CD4-positive, alpha-beta T cell treated with Interferon gamma for 1 hour (primary cell): ENCODE measurements at places on chromosomes 13 and 19.

GRCh38 chr19:35756377-35757230 lies at the start of gene HSPB6:
Gene HSPB6, minus strand, starts transcription at chr19:35757029. Its CDS starts 21 bp downstream, at chr19:35757008.
- no peak for DNase-seq

DNA sequence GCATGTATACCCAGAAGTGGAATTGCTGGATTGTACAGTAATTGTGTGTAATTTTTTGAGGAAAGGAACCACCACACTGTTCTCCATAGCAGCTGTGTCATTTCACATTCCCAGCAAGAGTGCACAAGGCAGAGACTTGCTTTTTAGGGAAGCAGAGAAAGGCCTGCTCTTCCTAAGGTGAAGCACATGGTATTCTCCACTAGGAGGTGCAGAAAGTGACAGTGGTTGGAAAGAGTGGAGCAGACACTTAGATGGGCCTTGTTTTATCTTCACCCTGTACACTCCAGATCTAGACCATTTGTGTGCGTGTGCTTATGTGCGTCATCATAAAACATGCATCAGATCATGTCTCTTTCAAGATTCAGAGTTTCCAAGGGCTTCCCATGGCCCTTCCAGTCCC lies 35.0 kb downstream of the FAM124A start:
- DNase-seq: no peak

DNA sequence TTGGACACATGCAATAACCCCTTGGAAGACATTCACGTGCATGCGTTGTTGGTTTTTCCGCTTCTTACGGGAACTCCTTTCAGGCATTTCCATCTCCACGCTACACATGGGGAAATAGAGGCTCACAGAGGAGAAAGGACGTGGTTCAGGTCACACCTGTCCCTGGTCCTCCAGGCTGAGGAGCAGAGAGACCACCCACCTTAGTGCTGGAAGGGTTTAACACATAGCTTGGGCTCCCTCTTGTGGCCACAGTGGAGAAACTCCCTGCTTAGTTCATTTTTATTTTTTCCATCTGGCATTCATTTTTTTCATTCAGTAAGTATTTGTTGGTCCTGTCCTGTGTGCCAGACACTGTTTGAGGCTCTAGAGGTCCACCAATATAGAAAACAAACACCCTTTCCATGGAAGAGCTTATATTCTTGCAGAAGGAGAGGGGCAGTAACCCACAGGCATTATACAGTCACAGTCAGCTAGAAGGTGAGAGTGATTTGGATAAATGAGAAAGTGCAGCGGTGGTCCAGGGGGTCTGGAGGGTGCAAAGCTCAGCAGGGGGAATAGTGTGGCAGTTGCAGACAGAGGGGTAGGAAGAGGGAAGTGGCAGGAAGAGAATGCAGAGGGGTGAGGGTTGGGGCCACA lies 24.2 kb upstream of the TTYH1 start:
- DNase-seq: peak; percentile 69

- no peak for DNase-seq
Measured at GRCh38 chr13:107251341-107251740, 683.4 kb upstream of the ARGLU1 start.

DNA sequence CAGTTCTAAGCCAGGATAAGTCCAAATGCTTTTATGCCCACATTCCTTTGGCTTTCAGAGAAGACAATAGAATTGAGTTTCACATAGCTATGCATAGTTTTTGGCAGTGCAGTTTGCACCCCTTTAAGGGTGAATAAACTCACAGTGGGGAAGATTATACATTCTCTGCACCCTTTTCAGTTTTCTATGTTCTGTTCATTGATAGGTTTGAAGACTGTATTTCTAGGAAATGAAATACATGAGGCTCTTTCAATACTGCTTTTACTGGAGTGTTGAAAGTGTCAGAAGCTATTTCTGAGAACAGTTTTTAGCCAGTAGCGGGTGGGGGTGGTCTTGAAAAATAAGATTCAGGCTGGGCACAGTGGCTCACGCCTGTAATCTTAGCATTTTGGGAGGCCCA lies 46.2 kb downstream of the IPO5 start:
- DNase-seq: no peak

GRCh38 chr13:99425485-99426341 lies 75.6 kb upstream of the TM9SF2 start:
- DNase-seq: peak; percentile 62

- no peak for DNase-seq
Measured at GRCh38 chr13:71488201-71488600, 378.8 kb downstream of the DACH1 start.

- no peak for DNase-seq
Measured at GRCh38 chr13:28425793-28426192, 69.1 kb downstream of the FLT1 start.

- DNase-seq: no peak
Measured at GRCh38 chr19:48873476-48874302, 1.5 kb downstream of the PPP1R15A start.

- no peak for DNase-seq
Measured at GRCh38 chr13:45838171-45838745, 13.3 kb downstream of the SIAH3 start.

DNA sequence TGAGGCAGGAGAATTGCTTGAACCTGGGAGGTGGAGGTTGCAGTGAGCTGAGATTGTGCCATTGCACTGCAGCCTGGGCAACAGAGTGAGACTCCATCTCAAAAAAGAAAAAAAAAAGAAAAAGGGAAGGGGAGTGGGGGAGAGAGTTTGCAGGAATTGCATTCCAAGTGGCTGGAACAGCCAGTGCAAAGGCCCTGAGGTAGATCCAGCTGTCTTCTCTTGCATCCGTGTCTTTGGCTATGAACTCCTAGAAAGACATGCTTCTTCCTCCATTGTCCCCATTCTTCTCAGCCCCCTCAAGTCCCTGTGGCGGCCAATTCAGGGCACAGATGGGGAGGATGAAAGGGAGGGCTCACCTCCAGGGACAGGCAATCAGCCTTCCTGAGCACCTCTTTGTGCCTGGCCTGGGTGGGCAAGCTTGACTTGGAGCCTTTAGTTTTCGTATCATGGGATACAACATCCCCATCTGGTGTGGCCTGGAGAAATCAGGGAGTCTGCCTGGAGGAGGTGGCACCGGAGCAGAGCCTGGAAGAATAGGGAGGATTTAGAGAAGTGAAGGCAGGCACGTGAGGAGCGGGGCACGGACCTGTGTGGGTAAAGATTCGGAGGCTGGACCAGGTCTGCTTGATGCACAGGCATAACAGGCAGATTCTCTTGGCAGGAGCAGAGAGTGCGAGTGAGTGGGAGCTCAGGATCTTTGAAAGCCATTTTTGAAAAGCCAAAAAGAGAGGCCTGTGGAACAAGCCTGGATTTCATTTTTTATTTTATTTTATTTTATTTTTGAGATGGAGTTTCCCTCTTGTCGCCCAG lies 5.0 kb downstream of the ANKRD24 start:
- DNase-seq: no peak

DNA sequence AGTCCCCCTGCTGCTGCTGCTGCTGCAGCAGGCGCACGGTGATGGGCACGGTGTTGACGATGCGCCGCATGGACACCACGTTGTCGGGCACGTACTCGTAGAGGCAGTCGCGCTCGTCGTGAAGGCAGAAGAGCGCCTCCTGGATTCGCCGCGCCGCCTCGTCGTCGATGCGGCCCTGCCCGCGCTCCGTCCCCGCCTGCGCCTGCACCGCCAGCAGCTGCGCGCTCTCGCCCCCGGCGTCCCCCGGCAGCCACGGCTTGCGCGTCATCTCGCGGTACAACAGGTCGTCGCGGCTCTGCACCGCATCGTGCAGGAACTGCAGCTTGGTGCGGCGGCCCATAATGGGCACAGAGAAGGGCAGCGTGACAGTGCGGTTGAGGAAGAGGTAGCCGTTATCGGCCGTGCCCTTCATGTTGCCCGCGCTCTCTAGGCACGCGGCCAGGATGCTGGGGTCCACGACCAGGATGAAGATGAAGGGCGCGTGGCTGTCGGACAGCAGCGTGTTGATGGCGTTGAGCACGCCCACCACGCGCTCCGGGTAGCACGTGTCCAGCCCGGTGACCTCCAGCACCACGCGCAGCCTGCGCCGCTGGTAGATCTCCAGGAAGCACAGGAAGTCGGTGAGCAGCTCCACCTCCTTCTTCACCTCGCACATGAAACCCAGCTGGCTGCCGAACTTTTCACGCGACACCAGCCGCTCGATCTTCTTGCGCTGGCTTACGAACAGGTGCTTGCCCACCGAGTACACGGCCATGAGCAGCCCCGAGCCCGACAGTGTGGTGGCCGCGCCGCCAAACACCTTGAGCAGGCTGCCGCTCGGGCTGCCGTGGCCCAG lies 8.1 kb downstream of the NKPD1 start:
- peak; percentile 46 for DNase-seq

- DNase-seq: no peak
Measured at GRCh38 chr13:102089177-102089576, 312.7 kb downstream of the FGF14 start.

DNA sequence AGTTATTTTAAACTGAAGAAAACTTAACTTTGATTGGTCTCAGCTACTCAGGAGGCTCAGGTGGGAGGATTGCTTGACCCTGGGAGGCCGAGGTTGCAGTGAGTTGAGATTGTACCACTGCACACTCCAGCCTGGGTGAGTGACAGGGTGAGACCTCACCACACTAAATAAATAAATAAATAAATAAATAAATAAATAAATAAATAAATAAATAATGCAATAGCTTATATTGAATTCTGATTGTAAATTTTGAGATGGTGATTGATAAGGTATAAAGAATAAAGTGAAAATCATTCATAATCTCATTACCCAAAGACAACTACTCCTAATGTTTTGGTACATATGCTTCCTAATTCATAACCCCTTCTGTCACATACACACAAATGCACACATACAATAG lies 58.1 kb downstream of the TUBA3C start:
- DNase-seq: no peak

GRCh38 chr19:13122980-13123957 lies 5.2 kb downstream of the NACC1 start:
- no peak for DNase-seq
